ENCODE measurements at places on chromosomes 16 and 17.

- DNase-seq: no peak
Measured at GRCh38 chr16:86982347-86982596, 334.9 kb downstream of the C16orf95 start.

DNA sequence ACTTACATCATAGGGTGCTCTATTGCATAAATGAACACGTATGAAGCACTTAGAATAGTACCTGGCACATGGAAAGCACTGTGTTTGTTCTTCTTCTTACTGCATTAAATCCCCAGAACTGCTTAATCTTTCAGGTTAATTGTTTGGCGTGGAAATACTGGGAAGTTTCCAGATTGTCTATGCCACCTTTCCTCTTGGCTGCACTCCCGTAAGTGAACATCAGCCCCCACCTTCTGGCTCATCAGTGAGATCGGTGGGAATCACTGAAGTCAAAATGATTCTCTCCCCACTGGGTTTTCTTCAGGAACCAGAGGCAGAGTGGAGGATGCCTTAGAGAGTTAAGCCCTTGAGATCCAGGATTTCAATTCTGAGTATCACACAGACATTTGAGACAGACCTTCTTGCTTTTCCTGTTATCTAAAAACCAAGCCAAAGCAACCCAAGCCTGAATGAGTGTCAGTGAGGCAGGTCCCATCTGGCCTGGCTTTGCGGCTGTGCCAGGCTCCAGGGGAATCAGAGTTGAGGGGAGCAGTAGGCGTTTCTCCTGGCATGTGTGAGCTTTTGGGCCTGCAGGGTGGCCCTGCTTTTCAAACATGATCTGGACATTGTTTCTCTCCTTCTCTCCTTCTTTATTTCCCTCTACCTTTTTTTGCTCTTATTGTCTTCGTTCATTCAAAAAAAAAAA is 59.1 kb downstream of the OTOA start:
- no peak for DNase-seq

DNA sequence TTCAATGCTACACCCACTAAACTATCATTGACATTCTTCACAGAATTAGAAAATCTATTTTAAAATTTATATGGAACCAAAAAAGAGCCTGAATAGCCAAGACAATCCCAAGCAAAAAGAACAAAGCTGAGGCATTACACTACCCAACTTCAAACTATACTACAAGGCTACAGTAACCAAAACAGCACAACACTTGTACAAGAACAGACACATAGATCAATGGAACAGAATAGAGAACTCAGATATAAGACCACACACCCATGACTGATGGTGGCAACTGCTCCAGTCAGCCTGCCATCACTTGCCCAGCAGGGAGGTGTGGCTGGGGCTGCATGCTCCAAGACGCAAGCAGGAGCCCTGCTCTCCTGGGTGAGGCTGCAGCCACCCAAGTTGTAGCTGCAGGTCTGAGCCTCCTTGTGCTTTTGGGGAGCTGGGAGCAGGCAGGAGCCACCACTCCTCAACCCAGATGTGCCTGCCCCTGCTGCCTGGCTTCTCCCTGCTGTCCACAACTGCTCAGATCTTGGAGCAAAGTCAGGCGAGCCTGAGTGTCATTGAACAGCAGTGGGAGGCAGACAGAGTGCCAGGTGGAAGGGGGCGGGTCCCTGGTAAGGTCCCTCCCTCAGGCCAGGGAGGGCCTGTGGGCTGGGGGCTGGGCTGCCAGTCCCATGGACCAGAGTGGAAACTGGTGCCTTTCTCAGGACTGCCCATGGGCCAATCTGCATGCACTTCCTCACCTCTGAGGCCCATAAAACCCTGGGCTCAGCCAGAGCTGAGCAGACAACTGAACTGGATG is 24.7 kb downstream of the SSH2 start:
- no peak for DNase-seq

GRCh38 chr16:27444015-27444414 is 42.0 kb downstream of the IL21R start:
- no peak for DNase-seq

GRCh38 chr17:65173976-65174683 is 37.0 kb downstream of the RGS9 start:
- no peak for DNase-seq

DNA sequence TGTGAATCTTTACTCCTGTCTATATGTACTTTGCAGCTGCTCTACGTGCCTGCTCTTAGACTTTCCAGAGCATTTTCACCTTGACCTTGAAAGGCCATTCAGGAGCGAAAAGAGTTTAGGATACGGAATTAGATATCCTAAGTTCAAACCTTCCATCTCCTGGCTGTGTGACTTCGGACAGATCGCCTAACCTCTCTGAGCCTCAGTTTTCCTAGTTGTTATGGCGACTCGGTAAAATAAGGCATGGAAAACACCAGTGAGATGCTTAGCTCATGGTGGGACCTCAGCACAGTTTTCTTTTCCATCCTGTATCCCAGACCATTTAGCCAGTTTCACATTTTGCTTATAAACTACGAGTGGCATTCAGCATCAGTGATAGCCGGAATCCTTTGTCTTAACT is 233.7 kb downstream of the RBFOX1 start:
- DNase-seq: no peak

GRCh38 chr17:35700150-35700549 is 31.3 kb upstream of the RASL10B start:
- DNase-seq: no peak

DNA sequence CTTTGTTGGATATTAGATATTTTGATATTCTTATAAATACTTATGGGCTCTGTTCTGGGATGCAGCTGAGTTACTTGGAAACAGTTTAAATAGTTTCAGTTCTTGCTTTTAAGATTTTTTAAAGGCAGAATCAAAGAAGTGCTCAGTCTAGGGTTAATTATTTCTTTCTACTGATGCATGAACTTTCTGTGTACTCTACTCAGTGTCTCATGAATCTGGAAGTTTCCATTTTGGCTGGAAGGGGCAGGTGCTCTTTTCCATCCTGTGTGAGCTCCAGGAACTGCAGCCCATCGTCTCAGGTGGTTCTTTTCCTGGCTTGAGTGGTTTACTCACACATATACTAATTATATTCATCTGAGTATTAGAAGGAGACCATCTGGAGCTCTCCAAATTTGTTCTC is 61.1 kb upstream of the CPHXL start:
- DNase-seq: no peak

GRCh38 chr16:75294773-75295459 is 43.5 kb upstream of the BCAR1 start:
- DNase-seq: no peak

Measured in left ventricle myocardium superior (tissue), 1 donor.